Daoy (cell line): ENCODE measurements at places on chromosomes 11 and 22. TPM values are rescaled to one million over a fixed set of nuclear protein-coding genes. Genes with fewer than 3 reads are reported as not detected.

The SLC2A11 gene
- 6.0 and 7.4 TPM in 2 replicates for total RNA-seq

The ACR gene
- not detected in 2 replicates for total RNA-seq

The OR6T1 gene
- not detected in 2 replicates for total RNA-seq

The LRRC4C gene
- total RNA-seq = not detected in 2 replicates

The GAB4 gene
- total RNA-seq = 0.09 TPM in 1 of 2 replicates, not detected in the other

The KLHL35 gene
- 8.7 and 12.3 TPM in 2 replicates for total RNA-seq

The LMNTD2 gene
- total RNA-seq = 0.23 and 0.54 TPM in 2 replicates

The KCNE3 gene
- total RNA-seq = 0.06 TPM in 2 replicates

The HYLS1 gene
- 5.1 and 6.1 TPM in 2 replicates for total RNA-seq

The HTR3B gene
- not detected in 2 replicates for total RNA-seq

The RRM1 gene
- 144 and 157 TPM in 2 replicates for total RNA-seq

The CASP12 gene
- total RNA-seq = not detected in 2 replicates

The PTGDR2 gene
- total RNA-seq = 0.06 TPM in 1 of 2 replicates, not detected in the other

The GALR3 gene
- total RNA-seq = not detected in 2 replicates

The NLRP6 gene
- not detected in 2 replicates for total RNA-seq

The APOL5 gene
- 0.69 TPM in 1 of 2 replicates, not detected in the other for total RNA-seq

The ROBO3 gene
- total RNA-seq = 5.4 and 16.2 TPM in 2 replicates

The CFAP300 gene
- total RNA-seq = 1.9 and 4.1 TPM in 2 replicates

The CD44 gene
- total RNA-seq = 149 and 200 TPM in 2 replicates

The CCDC87 gene
- 0.27 TPM in 1 of 2 replicates, not detected in the other for total RNA-seq

The OR52E8 gene
- 0.15 TPM in 1 of 2 replicates, not detected in the other for total RNA-seq

The HORMAD2 gene
- total RNA-seq = not detected in 2 replicates

The ACCS gene
- 0.51 and 5.2 TPM in 2 replicates for total RNA-seq
